ENCODE measurements at places on chromosomes 2 and 18. TPM values are rescaled to one million over a fixed set of nuclear protein-coding genes. Genes with fewer than 3 reads are reported as not detected.

GRCh38 chr2:217981084-217981730 lies 21.6 kb downstream of the TNS1 start:
- DNase-seq, result no peak

The HOXD1 gene
- not detected for total RNA-seq

DNA sequence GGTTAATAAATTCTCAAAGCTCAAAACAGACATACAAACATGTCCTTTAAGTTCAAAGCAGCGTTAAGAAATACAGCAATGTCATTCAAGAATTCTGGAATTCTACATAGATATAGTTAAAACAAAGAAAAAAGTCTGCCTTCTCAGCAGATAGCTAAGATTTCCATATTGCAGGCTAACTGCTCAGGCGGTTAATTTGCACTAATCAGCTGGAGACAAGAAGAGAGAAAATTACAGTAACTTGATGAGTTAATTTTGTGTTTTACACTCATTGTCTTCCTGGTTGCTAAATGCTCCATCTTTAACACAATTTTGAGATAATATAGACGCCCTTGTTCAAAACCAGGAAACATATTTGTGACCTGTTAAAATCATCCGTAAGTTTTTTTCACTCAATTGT lies 1012.0 kb downstream of the LRP1B start:
- DNase-seq, result no peak

The COL4A3 gene
- not detected for total RNA-seq

The DAPL1 gene
- total RNA-seq, result 1.4 TPM

DNA sequence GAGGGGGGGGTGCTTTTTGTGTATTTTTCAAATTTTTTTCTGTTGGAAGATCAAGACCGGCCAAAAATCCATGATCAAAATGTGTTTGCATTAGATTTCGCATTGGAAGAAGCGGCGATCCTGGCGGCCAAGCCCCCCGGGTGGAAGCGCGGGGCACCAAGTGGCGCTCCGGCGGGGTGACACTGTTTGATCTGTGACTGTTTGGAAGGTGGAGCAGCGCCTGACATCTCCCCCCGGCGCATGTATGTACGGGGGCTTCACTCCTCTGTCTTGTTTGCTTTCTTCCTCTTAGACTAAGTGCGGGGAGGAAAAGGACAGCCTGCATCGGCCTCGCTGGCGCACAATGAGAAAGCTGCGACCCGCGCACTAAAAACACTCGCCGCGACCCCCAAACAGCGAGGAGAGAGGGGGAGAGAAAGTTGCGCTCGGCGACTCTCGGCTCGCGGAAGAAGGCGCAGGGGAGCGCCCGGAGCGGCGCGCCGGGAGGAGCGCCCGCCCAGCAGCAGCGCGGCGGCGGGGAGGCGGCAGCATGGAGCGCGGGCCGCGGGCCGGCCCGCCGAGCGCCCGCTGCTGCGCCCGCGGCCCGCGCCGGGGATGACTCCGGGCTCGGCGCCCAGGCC lies 515 bp downstream of the TSHZ1 start:
- peak; percentile 29 for DNase-seq

DNA sequence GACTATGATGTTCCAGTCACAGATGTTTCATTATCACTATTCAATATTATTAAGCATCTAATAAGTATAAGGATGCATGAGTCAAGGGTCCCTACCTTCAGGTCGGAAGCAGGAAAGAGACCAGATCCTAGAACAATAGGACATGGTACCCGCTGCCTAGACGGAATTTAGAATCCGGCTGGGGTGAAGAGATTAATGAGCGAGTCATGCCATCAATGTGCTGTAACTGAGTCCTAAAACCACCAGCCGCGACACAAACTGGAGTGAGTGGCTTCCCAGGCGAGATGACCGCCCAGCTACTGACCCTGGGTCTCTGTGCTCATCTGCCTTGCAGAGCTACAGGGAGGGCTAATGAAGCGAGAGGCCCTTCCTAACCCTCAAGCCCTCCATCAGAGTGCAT lies 73.6 kb downstream of the DNMT3A start:
- DNase-seq, result no peak

DNA sequence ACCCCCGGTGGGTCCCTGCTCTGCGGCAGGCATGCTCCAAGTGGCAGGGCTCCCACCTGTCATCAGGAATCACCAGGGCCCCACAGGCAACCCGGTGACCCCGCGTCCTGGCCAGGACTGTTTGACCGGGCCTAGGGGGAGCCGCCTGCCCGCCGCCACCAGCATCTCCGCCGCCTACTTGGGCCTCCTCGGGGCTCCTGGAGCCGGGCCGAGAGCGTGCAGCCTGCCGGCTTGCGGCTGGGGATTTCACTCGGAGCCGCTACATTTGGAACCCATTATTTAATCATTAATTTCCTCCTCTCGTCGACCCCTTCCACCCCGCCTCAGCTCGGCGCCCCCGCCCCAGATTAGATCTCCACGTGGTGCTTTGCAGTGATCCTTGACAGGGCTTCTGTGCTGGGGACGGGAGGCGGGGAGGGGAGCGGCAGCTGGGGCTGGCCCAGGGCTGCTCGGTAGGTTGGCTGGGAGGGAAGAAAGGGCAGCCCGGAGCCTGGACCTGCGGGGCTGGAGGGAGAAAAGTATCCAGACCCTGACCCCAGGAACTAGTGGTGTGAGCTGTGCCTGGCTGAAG lies 295.4 kb downstream of the CYP26B1 start:
- DNase-seq, result no peak

GRCh38 chr2:1413156-1413710 lies at the start of gene TPO:
TSS of gene TPO (plus strand) at chr2:1413463. CDS start at chr2:1414409, 946 bp downstream.
- no peak for DNase-seq

GRCh38 chr2:7517088-7517487 lies 599.9 kb downstream of the RNF144A start:
- no peak for DNase-seq

- DNase-seq, result no peak
Measured at GRCh38 chr2:9467687-9468086, 6.7 kb upstream of the IAH1 start.

DNA sequence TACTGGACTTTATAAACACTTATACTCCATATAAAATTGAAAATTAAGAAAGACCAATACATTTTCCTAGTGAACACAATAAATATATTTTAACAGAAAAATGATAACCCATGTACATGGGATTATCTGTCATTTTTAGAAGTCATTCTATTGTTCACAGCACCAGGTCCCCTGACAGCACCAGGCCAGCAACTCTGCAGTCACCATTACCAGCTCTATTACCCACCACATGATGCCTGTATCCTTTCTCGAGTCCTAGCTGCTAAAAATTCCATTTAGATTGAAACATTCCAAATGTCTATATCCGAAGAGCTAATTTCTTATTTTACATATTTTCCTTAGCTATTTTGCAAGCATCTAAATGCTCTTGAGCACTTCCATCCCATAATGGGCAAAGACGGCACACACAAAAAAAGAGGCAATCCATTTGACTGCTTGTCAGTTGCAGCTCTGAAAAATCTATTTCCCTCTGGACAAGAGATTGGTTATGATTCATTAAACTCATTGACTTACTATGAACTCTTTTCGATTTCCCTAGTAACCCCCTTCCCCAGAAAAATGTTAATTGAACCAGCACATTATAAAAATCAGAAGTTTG lies 336.9 kb downstream of the RIT2 start:
- no peak for DNase-seq

The DYSF gene
- 0.04 TPM for total RNA-seq
